ENCODE measurements at places on chromosomes 6 and 20. TPM values are rescaled to one million over a fixed set of nuclear protein-coding genes. Genes with fewer than 3 reads are reported as not detected.

The AK9 gene
- 1.8 TPM for total RNA-seq

The COL21A1 gene
- 3.1 TPM for total RNA-seq

The DCDC2 gene
- 0.15 TPM for total RNA-seq

The EEF1A2 gene
- 27.9 TPM for total RNA-seq

The SLC35F1 gene
- total RNA-seq, result 10.0 TPM

The BMP2 gene
- 3.6 TPM for total RNA-seq

The RGS19 gene
- 13.1 TPM for total RNA-seq

The GINM1 gene
- total RNA-seq, result 24.0 TPM

The SAMD5 gene
- 0.08 TPM for total RNA-seq

The TFAP2D gene
- not detected for total RNA-seq

DNA sequence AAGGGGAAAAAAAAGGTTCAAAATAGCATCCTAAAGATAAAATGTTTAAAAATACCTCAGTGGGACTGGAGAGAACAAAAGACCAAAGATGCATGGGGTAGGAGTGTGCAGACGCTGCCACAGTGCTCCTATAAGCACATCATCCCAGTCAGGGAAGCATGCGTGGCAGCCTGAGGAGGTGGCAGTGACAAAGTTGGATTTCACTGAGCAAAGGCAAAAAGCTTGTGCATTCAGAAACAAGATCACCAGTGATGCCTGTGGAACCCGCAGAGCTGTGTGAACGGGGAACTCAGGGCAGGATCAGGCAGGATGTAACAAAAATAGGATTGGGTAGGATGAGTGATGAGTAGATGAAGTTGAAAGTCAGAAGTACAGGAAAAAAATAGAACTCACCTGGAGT is 116.1 kb downstream of the RIMS1 start:
- DNase-seq, result no peak

- no peak for DNase-seq
Observed at GRCh38 chr20:31597481-31597855, 7.6 kb upstream of the ID1 start.

- DNase-seq, result no peak
Observed at GRCh38 chr6:56288347-56288746, 41.0 kb upstream of the COL21A1 start.

DNA sequence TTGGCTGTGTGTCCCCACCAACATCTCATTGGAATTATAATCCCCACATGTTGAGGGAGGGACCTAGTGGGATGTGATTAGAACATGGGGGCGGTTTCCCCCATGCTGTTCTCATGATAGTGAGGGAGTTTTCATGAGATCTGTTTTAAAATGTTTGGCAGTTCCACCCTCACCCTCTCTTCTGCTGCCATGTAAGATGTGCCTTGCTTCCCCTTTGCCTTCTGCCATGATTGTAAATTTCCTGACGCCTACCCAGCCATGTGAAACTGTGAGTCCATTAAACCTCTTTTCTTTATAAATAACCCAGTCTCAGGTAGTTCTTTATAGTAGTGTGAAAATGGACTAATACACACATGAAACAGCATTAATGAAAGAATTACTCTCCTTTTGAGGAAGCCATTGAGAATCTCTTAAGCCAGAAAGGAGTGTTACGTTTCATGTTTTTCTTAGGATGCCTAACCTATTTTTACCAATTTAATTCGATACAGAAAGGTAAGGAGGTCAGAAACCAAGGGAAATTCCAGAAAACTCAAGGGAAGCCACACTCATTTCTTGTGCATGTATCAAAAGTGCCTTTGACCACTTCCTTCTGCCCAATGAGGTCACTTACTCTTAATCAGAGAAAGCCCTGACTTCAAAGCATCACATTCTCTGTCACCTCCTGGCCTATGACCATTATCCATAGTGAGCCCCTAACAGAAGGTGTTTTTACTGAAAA is 24.7 kb upstream of the HINT3 start:
- DNase-seq, result no peak

GRCh38 chr6:154370545-154370944 is 13.9 kb upstream of the IPCEF1 start:
- no peak for DNase-seq

- DNase-seq, result no peak
Observed at GRCh38 chr6:14798594-14798982, 447.3 kb upstream of the JARID2 start.

- no peak for DNase-seq
Observed at GRCh38 chr6:70973604-70974003, 16.7 kb upstream of the B3GAT2 start.

DNA sequence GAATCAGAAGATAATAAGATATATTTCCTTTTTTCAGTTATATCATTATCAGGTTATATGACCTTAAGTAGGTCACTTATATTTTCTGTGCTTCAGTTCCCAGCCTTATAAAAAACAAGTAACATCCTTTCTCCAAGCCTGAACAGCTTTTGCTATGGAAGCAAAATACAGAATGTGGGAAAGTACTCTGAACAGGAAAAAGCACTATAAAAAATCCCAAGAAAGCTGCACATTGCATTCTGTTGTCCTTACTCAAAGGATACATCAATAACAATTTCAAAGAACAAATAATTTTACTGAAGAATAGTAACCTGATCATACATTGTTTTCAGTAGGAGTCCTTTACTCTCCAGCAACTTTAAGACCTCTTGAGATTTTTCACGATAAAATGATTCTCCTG is 56.4 kb downstream of the SLC35A1 start:
- no peak for DNase-seq

- no peak for DNase-seq
Observed at GRCh38 chr6:154157082-154157481, 118.0 kb downstream of the OPRM1 start.

DNA sequence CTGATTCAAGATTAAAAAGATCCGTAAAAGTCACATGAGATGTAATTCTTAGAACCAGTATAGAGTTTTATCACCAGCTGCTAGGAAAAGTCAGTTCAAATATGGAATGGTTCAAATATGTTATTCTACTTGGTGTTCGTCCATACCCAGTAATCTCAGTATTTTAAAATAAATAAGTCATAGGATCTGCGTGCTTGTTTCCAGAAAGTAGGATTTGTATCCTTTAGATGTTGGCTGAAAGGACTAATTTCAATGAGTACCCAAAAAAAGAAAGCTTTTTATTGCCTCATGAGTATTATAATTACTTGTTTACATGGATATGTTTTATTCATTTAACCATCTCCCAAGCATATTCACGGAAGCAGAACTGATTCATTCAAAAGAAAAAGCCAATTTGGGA is 12.2 kb downstream of the TPD52L1 start:
- DNase-seq, result no peak

DNA sequence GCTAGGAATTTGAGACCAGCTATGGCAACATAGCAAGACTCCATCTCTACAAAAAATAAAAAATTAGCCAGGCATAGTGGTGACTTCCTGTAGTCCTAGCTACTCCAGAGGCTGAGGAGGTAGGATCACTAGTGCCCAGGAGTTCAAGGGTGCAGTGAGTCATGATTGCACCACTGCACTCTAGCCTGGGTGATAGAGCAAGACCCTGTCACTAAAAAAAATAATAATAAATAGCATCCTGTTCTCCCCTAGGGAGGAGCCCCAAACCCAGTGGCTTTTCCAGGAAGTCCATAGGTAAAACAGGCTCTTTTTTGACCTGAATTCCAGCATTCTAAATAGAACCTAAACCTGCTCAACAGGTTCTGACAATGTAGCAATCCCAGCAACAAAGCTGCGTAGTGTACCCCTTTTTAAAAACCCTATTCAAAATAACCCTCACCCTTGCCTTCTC is 192.0 kb downstream of the ALDH8A1 start:
- no peak for DNase-seq

- no peak for DNase-seq
Observed at GRCh38 chr6:103983011-103983410, 876.7 kb downstream of the HACE1 start.

- DNase-seq, result no peak
Observed at GRCh38 chr20:23003077-23003635, 32.0 kb upstream of the SSTR4 start.

DNA sequence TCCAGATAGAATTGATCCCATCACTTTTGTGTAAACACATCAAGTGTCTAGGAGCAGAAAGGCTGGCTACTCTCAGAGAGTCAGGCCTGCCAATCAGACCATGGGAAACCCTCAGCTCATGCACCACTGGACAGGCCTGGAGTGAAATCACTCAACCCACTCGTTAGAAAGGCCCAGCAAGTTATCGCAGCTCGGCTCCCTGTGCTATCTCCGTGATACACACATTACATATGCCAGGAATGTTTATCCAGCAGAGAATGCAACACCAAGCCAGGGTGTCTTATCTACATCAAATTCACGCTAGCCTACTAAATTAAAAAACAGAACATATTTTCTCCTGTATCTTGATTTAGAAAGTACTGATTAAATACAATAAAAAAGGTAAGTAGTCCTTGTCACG is 232.4 kb upstream of the FOXQ1 start:
- no peak for DNase-seq

- no peak for DNase-seq
Observed at GRCh38 chr20:59137532-59137931, 26.1 kb upstream of the ZNF831 start.

DNA sequence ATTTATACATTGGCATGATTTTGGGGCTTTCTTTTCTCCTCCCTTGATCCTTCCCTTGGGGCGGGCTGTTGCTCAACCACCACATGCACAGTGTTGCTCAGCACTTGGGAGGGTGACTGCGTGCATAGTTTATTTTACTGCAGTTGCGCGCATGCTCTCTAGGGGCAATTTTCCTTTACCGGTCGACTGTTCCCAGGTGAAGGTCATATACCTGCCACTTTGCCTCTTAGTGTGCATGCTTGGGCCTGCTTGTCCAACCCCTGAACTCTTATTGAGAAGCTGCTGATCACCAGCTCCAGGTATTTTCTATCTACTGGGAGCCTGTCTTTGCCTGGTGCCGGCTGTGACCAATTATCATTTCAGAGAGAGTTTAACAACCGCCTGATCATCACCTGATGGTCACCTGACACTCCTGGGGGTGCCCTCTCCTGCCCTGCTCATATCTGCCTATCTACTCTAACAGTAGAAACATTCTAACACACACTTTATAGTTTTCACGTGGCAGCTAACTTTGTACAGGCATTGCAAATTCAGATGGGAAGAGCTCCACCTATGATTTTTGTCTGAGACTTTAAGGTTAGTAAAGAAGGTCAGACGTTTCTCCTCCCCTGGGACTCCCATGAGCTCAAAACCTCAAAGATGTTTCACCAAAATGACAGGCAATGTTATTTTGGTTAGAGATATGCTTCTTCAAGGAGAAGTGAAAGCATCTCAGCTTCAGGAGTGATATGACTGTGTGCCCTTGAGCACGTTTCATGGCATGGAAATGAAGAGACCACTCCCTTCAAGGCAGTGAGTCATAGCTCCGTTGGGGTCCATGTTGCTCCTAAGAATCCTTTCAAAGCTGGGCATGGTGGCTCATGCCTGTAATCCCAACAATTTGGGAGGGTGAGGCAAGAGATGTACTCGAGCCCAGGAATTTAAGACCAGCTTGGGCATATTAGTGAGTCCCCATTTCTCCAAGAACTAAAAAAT is 227.5 kb upstream of the MYLIP start:
- no peak for DNase-seq

DNA sequence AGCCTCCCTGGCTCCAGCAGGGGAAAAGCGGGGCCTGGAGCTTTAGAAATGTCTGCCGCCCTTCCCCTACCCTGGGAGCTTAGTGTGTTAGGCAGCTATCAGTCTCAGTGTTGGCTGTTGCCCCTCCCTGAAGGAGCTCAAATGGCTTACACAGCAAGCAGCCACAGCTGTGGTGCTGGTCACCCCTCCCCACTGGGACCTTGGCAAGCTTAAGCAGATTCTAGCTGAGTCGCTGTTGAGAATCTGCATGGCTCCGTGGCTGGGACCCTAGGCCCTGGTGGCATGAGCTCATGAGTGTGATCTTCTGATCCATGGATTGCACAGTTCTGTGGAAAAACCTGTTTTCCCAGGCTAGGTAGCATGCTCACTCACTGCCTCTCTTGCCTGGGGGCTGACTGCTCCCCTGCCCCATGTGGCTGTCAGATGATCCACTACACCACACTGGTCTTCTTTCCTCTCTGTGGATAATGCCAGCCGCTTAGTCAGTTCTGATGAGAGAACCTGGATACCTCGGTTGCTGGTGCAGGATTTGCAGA is 714.0 kb downstream of the MAFB start:
- DNase-seq, result no peak

DNA sequence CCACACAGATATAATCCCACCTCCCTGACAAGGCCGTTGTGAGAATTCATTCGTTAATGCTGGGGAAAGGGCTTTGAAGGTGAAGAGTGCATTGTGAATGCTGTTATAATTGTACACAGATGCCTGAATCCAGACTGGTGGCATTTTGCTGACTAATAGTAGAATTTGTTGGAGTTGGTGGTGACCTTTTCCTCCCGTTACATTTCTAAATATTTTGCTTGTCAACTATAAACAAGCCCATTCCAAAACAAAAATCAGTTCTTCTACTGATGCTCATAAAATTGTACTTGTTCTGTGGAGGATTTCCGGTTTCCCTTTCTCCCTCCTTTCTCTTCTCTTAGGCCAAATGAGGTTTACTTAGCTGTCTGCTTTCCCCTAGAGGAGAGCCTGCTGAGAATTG is 253.1 kb upstream of the SUPT3H start:
- no peak for DNase-seq

- no peak for DNase-seq
Observed at GRCh38 chr6:158046201-158047126, 64.8 kb downstream of the SYNJ2 start.

GRCh38 chr20:41361757-41362747 is 4.6 kb downstream of the EMILIN3 start:
- no peak for DNase-seq

DNA sequence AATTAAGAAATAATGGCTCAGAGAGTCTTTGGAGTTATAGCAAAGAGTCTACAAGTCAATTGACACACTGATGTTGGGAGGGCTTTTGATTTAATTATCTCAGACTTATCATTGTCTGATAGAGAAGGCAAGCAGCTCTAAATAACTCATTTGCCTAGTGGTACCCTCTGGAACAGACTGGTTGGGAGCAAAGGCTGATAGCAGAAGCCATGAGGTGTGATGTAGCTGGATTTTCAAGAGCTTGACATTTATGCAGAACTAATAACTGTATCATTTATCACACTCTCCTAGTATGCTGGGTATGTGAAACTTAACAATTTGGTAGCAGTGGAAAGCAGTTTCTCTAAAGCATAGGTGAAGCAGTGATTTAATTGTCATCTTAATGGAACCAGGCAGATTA is 380.6 kb downstream of the TENT5A start:
- DNase-seq, result no peak

DNA sequence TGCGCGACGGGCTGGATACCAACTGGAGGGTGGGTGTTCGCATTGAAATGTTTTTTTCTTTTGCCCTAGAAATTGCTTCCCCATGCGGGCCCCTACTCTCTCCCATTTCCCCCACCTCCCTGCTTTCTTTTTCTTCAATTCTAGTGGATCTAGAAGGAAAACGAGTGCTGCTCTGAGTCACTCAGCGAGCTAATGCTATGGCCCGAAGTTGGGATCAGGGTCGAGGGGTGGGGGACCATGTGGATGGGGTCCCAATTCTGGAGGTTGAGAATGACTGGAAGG is 71.5 kb downstream of the SOX4 start:
- DNase-seq, result no peak

GRCh38 chr6:107102414-107102805 is 12.9 kb downstream of the BEND3 start:
- no peak for DNase-seq
